ENCODE measurements at places on chromosomes 4 and X. TPM values are rescaled to one million over a fixed set of nuclear protein-coding genes. Genes with fewer than 3 reads are reported as not detected.

GPC4 gene
- total RNA-seq: not detected

MAGEB16 gene
- total RNA-seq: not detected

DNA sequence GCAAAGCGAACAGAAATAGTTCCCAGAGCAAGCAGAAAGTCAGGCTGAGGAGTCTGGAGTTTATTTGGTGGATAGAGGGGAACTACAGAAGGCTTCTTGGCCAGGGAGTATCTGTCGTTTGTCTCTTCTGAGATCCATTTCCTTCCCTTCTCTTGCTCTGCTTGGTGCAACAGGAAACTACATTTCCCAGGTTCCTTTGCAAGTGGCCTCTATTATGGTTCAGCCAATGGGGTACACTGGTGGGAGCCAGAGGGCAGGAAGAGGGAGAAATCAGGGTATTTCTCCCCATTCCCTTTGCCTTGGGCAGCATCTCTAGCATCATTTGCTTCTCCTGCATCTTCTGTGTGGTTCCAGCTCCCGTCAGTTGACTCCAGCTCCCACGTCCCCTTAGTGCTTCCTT is 142.1 kb downstream of the BCOR start:
- H3K4me1 ChIP-seq: peaks cover 4% of the 10 kb centered on the region
- DNase-seq: no peak

GRCh38 chr4:176565049-176565448 is 227.7 kb downstream of the VEGFC start:
- no peak for DNase-seq
- H3K27ac ChIP-seq: no peak overlapping the region
- no peaks in the 10 kb centered on the region for H3K4me1 ChIP-seq
- H3K4me3 ChIP-seq: no peak overlapping the region
- no peaks in the 10 kb centered on the region for H3K36me3 ChIP-seq

PABPC1L2A gene
- total RNA-seq: not detected

DNA sequence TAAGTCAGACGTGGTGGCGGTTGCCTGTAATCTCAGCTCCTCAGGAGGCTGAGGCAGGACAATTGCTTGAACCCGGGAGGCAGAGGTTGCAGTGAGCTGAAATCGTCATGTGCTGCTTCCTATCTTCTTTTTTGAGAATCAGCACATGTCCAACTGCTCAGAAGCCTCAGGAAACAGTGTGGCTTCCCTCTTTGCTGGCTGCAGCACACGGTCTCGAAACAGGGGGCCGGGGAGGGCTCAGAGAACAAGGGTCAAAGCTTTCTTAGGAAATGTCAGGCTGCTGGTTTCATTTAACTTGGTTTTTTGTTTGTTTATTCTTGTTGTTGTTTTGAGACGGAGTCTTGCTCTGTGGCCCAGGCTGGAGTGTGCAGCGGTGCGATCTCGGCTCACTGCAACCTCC is 31.3 kb downstream of the CRLF2 start:
- H3K4me1 ChIP-seq: no peaks in the 10 kb centered on the region
- DNase-seq: no peak
- no peaks in the 10 kb centered on the region for H3K36me3 ChIP-seq
- H3K27me3 ChIP-seq: no peaks in the 10 kb centered on the region
- no peak overlapping the region for H3K4me3 ChIP-seq

SSX2B gene
- not detected for total RNA-seq

DNA sequence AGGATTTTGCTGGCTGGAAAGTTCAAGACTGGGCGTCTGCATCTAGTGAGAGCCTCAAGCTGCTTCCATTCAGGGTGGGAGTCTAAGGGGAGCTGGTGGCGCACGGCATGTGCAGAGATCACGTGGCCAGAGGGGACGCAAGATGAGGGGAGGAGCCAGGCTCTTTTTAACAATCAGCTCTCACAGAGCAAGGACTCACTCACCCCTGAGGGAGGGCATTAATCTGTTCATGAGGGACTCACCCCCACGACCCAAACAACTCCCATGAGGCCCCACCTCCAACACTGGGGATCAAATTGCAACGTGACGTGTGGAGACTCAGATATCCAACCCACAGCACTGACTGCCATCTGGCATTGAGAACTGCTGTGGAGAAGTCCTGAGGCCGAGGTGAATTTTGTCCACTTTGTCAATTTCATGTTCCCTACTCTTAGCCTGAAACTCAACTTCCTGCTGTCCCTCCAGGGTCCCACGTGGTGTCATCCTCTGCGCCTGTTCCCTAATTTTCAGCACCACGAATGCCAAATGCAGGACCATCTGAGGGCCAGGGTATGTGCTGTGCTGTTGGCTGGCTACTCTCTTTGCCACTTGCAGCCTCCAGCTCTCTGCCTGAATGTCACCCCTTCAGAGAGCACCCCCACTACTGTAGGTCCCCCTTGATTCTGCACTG is 5.6 kb downstream of the ZFP92 start:
- no peaks in the 10 kb centered on the region for H3K36me3 ChIP-seq
- no peaks in the 10 kb centered on the region for H3K27me3 ChIP-seq
- peaks cover 5% of the 10 kb centered on the region for H3K4me1 ChIP-seq
- no peak overlapping the region for H3K4me3 ChIP-seq
- DNase-seq: no peak

- H3K27me3 ChIP-seq: no peaks in the 10 kb centered on the region
- H3K27ac ChIP-seq: no peak overlapping the region
- no peaks in the 10 kb centered on the region for H3K36me3 ChIP-seq
These were observed 73.3 kb downstream of the TASL start for GRCh38 chrX:30504309-30504708.

CT55 gene
- total RNA-seq: not detected

ENPEP gene
- total RNA-seq: not detected

RGN gene
- not detected for total RNA-seq

AMTN gene
- not detected for total RNA-seq

HPSE gene
- 7.8 TPM for total RNA-seq

MAML3 gene
- total RNA-seq: 2.1 TPM

SRPX gene
- total RNA-seq: not detected

MTCP1 gene
- total RNA-seq: 19.9 TPM

- no peaks in the 10 kb centered on the region for H3K4me1 ChIP-seq
- H3K4me3 ChIP-seq: no peak overlapping the region
- H3K36me3 ChIP-seq: no peaks in the 10 kb centered on the region
- H3K27ac ChIP-seq: no peak overlapping the region
These were observed 12.7 kb downstream of the MSANTD1 start for GRCh38 chr4:3261411-3262207.

GRCh38 chr4:121308328-121308663 is 72.5 kb downstream of the QRFPR start:
- no peaks in the 10 kb centered on the region for H3K36me3 ChIP-seq
- peaks cover 4% of the 10 kb centered on the region for H3K27me3 ChIP-seq
- no peak overlapping the region for H3K27ac ChIP-seq
- DNase-seq: no peak
- H3K4me1 ChIP-seq: peaks cover 14% of the 10 kb centered on the region
- H3K4me3 ChIP-seq: no peak overlapping the region

DNA sequence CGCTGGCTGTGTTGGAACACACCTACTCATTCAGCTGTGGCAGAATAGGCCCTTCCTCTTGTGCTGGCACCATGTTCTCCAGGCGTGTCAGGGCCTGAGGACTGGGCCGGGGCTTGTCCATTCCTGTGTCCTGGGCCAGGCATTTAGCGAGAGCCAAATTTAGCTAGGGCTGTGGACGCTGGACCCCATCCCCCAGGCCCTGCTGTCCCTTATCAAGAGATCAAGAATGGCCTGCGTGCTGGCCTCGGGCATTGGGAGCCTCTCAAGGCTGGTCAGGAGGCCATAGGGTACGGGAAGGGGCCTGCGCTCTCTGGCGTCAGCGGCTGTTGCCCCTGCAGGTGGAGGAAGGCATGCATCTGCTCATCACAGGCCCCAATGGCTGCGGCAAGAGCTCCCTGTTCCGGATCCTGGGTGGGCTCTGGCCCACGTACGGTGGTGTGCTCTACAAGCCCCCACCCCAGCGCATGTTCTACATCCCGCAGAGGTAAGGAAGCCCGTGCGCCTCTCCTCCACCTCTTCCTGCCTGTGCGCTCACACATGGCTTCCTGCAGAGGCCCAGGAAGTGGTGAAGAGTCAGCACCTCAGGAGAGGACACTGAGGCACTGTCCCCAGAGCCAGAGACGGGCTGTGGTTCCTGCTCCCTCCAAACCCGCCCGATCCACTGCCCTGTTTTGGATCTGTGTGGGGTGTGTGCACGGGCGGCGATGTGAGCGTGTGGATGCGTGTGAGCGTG is 15.3 kb downstream of the ABCD1 start:
- no peaks in the 10 kb centered on the region for H3K36me3 ChIP-seq
- peaks cover 4% of the 10 kb centered on the region for H3K27me3 ChIP-seq
- H3K27ac ChIP-seq: peak overlapping the region; percentile 60

MGAT4D gene
- total RNA-seq: not detected

MAGEB17 gene
- not detected for total RNA-seq

DNA sequence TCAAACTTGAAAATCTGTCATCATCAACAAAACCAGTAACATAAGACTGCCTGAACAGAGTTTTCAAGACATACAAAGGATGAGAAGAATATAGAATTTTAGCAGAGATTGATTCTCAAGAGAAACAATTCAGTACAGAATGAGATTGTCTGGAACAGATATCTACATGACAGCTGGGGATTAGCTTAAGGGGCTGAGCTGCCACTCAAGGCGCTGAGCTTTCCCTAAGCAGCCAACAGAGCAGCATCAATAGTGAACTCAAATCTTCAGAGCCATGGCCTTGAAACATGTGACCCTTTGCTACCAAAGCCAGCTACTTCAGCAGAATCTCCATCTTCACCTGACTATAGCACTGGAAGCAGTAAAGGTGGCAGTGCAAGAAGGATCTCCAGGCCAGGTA is 24.3 kb upstream of the PCDH10 start:
- H3K4me1 ChIP-seq: no peaks in the 10 kb centered on the region
- H3K27ac ChIP-seq: no peak overlapping the region
- no peaks in the 10 kb centered on the region for H3K36me3 ChIP-seq
- no peak for DNase-seq
- no peaks in the 10 kb centered on the region for H3K27me3 ChIP-seq

C4orf51 gene
- not detected for total RNA-seq

- peaks cover 21% of the 10 kb centered on the region for H3K27me3 ChIP-seq
- H3K36me3 ChIP-seq: no peaks in the 10 kb centered on the region
- DNase-seq: no peak
- H3K4me1 ChIP-seq: no peaks in the 10 kb centered on the region
- no peak overlapping the region for H3K4me3 ChIP-seq
These were observed 119.2 kb downstream of the CORIN start for GRCh38 chr4:47718696-47719095.

EDNRA gene
- total RNA-seq: not detected

GRCh38 chr4:8312976-8313375 is 43.4 kb downstream of the HTRA3 start:
- H3K36me3 ChIP-seq: no peaks in the 10 kb centered on the region
- H3K27ac ChIP-seq: no peak overlapping the region
- H3K27me3 ChIP-seq: no peaks in the 10 kb centered on the region
- no peak for DNase-seq

- H3K4me1 ChIP-seq: no peaks in the 10 kb centered on the region
- H3K27ac ChIP-seq: no peak overlapping the region
- H3K36me3 ChIP-seq: no peaks in the 10 kb centered on the region
- no peak overlapping the region for H3K4me3 ChIP-seq
- no peaks in the 10 kb centered on the region for H3K27me3 ChIP-seq
- no peak for DNase-seq
These were observed 87.8 kb upstream of the BMPR1B start for GRCh38 chr4:94669672-94670664.

DNA sequence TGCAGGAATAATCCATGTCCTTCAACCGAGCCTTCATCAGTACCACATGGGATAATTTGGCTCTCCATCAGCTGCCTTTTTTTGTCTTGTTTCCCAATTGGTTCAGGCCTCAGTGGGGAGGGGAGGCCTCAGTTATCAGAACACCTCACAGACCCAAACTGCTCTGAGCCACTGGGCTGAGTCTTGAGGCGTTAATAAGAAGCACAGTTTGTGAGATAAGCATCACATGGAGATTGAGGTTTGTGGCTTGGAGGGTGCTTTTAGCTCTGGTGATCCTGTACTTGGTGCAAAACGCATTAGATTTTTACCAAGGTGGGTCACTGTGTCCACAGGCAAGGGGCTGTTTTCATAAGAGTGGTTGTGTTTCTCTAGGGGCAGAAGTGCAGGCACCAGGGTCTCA is 82.8 kb upstream of the HPF1 start:
- DNase-seq: no peak
- no peaks in the 10 kb centered on the region for H3K36me3 ChIP-seq
- no peak overlapping the region for H3K27ac ChIP-seq
- H3K4me1 ChIP-seq: no peaks in the 10 kb centered on the region
- H3K4me3 ChIP-seq: no peak overlapping the region
- peaks cover 6% of the 10 kb centered on the region for H3K27me3 ChIP-seq

- H3K4me3 ChIP-seq: no peak within 1 kb of the TSS
- no peak within 1 kb of the TSS for H3K27ac ChIP-seq
- DNase-seq: no peak
- H3K27me3 ChIP-seq: peaks cover 4% of the 10 kb centered on the region
- no peaks in the 10 kb centered on the region for H3K4me1 ChIP-seq
These were observed at the start of gene AWAT2 for GRCh38 chrX:70049925-70050324. TSS of gene AWAT2 (minus strand) at chrX:70049938. CDS start at chrX:70049932, 6 bp downstream.

SYP gene
- 4.4 TPM for total RNA-seq

GRCh38 chr4:11070813-11071212 is 357.9 kb downstream of the HS3ST1 start:
- no peak for DNase-seq
- no peak overlapping the region for H3K4me3 ChIP-seq
- no peaks in the 10 kb centered on the region for H3K4me1 ChIP-seq
- no peaks in the 10 kb centered on the region for H3K36me3 ChIP-seq
- H3K27me3 ChIP-seq: peaks cover 12% of the 10 kb centered on the region
- no peak overlapping the region for H3K27ac ChIP-seq

- peaks cover 35% of the 10 kb centered on the region for H3K4me1 ChIP-seq
- H3K27ac ChIP-seq: peak overlapping the region; percentile 71
- no peaks in the 10 kb centered on the region for H3K27me3 ChIP-seq
- H3K4me3 ChIP-seq: no peak overlapping the region
These were observed 34.5 kb downstream of the ABCE1 start for GRCh38 chr4:145132511-145133098.

DNA sequence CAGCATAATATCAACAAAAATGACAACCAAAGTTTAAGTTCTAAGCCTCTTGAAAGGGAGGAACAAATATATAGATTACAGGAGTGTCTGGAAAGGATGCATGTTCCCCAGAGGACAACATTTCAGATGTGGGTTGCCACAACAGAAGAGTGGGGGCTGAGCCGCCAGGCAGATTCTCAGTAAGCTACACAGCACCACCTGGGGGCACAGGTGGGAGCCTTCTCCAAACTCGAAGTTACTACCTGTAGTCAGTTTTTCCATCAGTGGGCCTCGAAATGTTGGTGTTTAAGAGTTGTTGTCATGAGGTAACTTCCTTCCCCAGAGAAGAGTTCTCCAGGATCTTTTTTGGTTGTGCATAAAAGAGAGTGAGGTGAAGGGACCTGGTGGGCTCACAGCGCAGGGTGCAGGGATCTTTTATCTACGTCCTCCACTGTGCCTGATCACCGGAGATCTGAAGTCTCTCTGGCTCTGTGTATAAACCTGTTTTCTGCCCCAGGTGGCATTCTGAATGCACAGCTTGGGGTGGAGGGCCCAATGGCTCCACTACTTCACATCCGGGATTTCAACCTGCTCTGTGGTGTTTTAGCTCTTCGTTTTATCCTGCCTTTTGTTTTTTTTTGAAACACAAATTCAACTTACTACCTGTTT is 58.4 kb upstream of the STS start:
- H3K4me3 ChIP-seq: no peak overlapping the region
- H3K4me1 ChIP-seq: peaks cover 45% of the 10 kb centered on the region
- peak overlapping the region; percentile 20 for H3K27ac ChIP-seq
- peaks cover 7% of the 10 kb centered on the region for H3K36me3 ChIP-seq
